IMR-90 (cell line): ENCODE measurements at places on chromosomes 12 and 14. TPM values are rescaled to one million over a fixed set of nuclear protein-coding genes. Genes with fewer than 3 reads are reported as not detected.

Gene TAS2R19
- 5.0 and 8.1 TPM in 2 replicates for total RNA-seq

Gene DIP2B
- 12.9 and 13.9 TPM in 2 replicates for total RNA-seq

Gene PZP
- not detected in 2 replicates for total RNA-seq

Gene ETFBKMT
- total RNA-seq = 2.5 and 3.3 TPM in 2 replicates

Gene MANSC4
- total RNA-seq = not detected in 2 replicates

Gene TDRD9
- total RNA-seq = under 0.01 and 0.18 TPM in 2 replicates

Gene ARMH4
- 4.4 and 5.6 TPM in 2 replicates for total RNA-seq

Gene FOXN3
- 32.5 and 33.7 TPM in 2 replicates for total RNA-seq

GRCh38 chr12:39685854-39686657, 66.5 kb upstream of the ABCD2 start:
- no peak for DNase-seq

DNA sequence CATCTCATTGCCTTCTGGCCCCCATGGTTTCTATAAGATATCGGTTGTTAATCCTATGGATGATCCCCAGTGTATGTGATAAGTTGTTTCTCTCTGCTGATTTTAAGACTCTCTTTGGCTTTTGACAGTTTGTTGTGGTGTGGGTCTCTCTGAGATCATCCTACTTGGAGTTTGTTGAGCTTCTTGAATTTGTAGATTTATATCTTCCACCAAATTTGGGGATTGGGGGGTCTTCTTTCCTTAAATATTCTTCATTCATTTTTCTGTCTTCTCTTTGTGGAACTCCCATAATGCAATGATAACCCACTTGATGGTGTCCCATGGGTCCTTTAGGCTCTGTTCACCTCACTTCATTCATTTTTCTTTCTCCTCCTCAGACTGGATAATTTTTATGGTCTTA, 20.0 kb upstream of the BBS10 start:
- no peak for DNase-seq

DNA sequence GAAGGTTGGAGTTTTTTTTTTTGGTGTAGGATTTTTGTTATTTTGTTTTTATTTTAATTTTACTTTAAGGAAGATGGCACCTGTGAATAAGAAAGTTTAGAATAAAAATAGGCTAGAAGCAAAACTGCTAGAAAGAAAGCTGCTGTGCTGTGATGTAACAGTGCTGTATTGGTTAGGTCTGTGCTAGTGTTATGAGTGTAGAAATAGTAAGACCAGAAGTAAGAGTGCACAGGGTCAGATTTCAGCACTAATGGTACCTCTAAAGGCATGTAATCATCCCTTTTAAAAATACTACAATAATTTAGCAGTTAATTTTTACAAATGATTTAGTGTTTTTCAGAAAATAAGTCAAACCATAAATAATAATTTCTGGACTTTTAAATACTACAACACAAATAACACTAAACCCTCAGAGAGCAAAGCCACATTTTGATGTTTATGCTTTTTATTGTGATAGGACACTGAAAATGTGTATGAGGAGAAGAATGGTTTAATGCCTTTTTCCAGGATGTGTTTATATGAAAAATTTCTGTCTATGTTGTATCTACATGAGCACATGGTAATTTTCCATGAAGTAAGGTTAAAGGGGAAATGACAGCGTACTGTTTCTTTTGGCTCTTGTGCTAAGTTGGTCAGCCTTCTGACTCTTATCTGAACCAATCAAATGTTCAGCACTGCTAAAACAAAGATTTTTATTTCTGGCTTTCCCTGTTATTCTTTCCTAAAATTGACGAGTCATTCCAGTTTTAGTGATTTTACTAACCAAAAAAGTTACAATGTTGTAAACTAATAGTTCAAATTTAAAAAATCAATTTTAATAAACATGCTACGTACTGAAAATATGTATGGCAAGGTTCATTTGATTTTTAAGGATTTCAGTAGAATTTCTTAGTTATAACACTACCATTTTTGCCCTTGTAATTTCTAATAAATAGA, 96.1 kb downstream of the PPHLN1 start:
- DNase-seq = peak; percentile 90

GRCh38 chr14:28116716-28117115, 649.9 kb upstream of the FOXG1 start:
- DNase-seq = no peak

- no peak for DNase-seq
These were observed 319.7 kb upstream of the LRIG3 start for GRCh38 chr12:59240048-59240447.

- DNase-seq = peak; percentile 83
These were observed 52.1 kb downstream of the DERA start for GRCh38 chr12:15963271-15963670.

DNA sequence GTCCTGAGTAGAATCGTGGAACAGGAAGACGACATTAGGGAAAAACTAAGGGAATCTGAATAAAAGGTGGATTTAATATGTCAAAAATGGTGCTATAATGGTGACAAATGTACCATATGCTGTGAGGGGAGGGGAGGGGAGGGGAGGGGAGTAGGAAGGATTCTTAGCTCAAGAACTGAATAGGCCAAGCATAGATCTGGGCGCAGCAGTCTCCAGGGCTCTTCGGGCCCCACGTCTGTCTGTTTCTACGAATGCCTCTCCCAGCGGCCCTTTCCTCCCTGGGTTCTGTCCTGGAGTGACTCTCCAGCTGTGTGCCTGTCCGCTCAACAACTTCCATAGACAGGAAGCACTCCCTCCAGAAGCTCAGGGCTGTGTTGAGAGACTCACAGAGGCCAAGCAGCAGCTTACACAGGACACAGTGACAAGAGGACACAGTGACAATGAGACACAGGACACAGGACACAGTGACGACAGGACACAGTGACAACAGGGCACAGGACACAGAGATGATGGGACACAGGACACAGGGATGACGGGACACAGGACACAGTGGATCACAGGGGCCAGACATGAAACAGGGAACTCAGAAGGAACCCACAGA, 42.4 kb upstream of the PPP2R5C start:
- DNase-seq = no peak

GRCh38 chr12:126784328-126784921, 1482.5 kb upstream of the TMEM132C start:
- no peak for DNase-seq

DNA sequence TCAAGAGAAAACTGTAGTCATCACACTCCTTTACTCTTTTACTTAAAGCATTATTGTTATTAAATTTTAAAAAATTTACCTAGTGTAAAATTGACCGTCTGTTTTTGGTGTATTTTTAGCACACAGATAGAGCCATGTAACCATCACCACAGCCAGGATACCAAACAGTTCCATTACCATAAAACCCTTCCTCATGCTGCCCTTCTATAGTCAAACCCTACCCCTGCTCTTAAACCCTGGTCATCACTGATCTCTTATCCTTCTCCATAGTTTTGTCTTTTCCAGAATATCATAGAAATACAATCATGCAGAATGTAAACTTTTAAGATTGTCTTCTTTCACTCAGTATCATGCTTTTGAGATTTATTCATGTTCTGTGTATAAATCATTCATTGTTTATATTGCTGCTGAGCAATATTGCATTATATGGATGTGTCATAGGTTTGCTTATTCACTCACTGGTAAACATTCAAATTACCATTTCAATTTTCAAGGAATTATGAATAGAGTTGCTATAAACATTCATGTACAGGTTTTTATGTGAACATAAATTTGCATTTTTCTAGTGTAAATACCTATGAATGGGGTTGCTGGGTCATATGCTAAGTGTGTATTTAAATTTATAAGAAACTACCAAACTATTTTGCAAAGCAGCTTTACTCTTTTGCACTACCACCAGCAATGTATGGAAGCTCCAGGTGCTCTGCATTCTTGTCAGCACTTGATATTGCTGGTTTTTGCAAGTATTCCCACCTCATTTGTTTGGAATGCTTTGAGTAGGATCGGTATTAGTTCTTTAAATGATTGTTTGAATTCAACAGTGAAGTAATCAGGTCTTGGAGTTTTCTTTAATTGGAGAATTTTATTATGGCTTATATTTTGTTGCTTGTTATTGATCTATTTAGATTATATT, 125.5 kb downstream of the LMNTD1 start:
- DNase-seq = peak; percentile 39

DNA sequence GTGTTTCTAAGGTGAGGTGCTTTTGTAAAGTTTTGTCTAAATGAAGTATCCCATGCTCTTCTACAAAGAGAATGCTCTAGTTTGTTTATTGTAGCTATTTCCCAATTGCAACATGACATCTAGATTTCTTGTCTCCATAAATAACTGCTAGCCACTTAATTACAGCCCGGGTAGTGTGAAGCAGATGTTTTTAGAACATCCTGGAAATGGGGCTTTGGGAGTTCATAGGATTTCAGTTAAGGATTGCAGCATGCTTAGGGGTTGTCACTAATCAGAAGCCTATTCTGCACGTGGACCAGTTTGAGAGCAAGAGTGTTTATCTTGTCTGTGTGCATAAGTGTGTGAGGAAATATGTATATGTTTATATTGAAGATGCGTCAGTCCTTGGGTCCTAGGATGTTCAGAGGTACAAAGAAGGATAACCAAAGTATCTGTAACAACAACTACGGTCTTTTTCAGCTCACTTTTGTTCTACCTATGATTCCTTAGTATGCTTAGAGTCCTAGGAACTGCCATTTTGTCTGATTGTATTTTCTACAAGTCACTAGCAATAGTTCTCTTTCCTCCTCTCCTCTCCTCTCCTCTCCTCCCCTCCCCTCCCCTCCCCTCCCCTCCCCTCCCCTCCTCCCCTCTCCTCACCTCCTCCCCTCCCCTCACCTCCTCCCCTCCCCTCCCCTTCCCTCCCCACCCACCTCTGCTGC, 135.3 kb downstream of the ACSS3 start:
- peak; percentile 5 for DNase-seq

DNA sequence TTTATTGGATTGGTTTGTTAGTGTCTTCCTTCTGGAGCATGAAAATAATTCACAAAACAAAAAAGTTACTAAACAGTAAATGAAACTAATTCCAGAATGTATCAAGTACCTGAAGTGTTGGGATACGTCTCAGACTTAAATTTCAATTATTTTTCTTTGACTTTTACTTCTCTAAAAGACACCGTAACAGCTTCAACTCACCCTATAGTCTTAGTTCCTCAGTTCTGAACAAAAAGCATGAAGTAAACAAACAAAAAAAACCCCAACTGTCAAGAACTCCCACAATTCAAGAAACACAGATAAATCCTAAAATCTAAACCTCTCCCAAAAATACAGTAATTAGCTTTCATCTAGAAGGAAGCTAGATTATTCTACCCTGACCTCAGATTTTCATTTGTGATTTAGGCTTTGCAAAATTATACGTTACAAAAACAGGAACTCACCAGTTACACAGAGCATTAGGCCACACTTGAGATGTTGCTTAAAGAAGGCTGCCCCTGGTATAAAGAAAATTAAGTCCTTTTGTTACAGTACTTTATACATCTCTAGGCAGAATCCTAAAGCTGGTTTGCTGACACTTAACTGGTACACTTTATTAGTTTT, 10.2 kb downstream of the HEATR5A start:
- no peak for DNase-seq

DNA sequence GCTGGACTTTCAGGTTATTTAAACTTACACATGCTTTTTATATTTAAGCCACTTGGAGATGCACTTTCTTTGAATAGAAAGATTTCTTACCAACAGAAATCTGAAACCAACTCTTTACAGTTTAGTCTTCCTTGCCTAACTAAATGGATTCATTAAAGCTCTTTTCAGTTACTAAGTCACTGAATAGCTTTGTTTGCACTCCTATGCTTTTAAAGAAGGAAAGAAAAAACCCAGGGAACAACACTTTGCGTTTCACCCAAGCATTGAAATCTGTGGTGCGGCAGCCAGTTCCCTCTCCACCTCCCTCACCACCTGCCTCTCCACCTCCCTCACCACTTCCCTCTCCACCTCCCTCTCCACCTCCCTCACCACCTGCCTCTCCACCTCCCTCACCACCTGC, 70.3 kb downstream of the RIMBP2 start:
- no peak for DNase-seq

- DNase-seq = peak; percentile 76
These were observed 685 bp upstream of the CDH24 start for GRCh38 chr14:23057757-23058653.

DNA sequence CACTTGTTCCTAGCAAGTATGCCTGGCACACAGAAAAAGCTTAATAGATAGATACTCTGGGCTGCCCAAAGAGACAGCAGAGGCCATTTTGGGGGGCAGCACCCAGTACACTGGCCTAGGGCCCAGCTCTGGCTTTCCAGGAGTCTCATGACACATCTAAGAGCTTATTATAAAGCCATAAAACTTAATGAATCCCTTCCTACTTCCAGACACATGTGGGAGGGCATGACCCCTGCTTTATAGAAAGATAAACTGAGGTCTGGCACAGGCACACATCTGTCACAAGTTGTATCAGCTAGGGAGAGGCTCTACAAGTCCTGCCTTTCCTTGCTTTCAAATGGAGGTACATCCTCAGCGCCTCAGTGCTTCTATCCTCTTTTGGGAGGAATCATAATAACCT, 27.1 kb downstream of the FMNL3 start:
- no peak for DNase-seq

- no peak for DNase-seq
These were observed 60.7 kb downstream of the CCNK start for GRCh38 chr14:99541677-99542470.

DNA sequence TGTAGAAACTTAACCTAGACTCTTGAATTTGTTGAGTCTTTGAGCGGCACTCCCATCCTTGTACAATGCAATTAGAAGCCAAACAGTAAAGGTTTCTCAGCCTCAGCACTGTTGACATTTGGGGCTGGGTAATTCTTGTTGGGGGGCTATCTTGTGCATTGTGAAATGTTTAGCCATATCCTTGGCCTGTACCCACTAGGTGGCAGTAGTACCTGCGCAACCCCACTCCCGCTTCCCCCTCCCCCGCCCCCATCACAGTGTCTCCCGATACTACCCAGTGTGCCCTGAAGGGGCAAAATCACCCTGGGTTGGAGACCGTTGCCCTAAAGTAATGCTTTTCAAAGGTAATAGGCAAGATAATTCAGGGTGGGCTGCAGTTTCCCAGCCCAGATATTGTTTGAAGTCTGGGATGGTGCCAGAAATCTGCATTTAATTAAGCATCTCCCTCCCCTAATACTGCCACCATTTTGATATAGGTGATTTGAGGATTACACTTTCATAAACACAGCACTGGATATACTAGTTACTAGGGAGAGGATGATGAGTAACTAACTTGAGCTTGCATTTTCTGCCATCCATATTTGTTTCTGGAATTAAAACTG, 1.8 kb downstream of the COX6A1 start:
- peak; percentile 54 for DNase-seq

DNA sequence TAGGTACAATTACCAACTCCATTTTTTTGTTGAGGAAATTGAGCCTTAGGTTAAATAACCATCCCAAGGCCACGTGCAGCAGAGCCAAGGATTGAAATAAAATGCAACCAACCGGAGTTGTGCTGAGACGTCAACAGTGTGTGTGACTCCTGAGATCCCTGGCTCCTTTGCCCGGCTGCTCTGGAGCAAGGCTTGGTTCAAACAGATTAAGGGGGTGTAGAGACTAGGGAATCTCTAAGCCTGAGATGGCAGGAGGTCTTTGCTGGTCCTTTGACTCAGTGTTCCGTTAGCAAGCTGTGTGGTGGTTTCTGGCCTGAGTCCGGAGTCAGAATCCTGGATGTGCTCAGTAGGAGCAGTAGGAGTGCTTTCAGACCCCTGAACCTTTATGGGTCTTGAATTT, 1.4 kb upstream of the SLC8A3 start:
- no peak for DNase-seq

GRCh38 chr14:52833891-52834290, 42.5 kb upstream of the GNPNAT1 start:
- DNase-seq = no peak
